ENCODE measurements at places on chromosomes 1 and 21. TPM values are rescaled to one million over a fixed set of nuclear protein-coding genes. Genes with fewer than 3 reads are reported as not detected.

The KRTAP11-1 gene
- total RNA-seq: not detected

- DNase-seq: no peak
- H3K27ac ChIP-seq: no peak overlapping the region
- no peak overlapping the region for H3K4me3 ChIP-seq
Observed at GRCh38 chr21:35517865-35518264, 468.8 kb upstream of the RUNX1 start.

GRCh38 chr1:174818014-174818616 is 181.6 kb upstream of the CACYBP start:
- no peaks in the 10 kb centered on the region for H3K27me3 ChIP-seq
- H3K36me3 ChIP-seq: no peaks in the 10 kb centered on the region
- no peak overlapping the region for H3K27ac ChIP-seq
- H3K4me1 ChIP-seq: peaks cover 4% of the 10 kb centered on the region
- DNase-seq: no peak

The BRDT gene
- total RNA-seq: 3.4 TPM

GRCh38 chr1:42146626-42147320 is 6.4 kb upstream of the GUCA2B start:
- DNase-seq: peak; percentile 97
- H3K36me3 ChIP-seq: no peaks in the 10 kb centered on the region
- no peak overlapping the region for H3K27ac ChIP-seq
- peaks cover 24% of the 10 kb centered on the region for H3K27me3 ChIP-seq
- H3K4me3 ChIP-seq: no peak overlapping the region

- peak; percentile 72 for DNase-seq
- no peak overlapping the region for H3K27ac ChIP-seq
- H3K4me1 ChIP-seq: peaks cover 3% of the 10 kb centered on the region
- peaks cover 30% of the 10 kb centered on the region for H3K27me3 ChIP-seq
- no peak overlapping the region for H3K4me3 ChIP-seq
Observed at GRCh38 chr1:58031416-58031815, 515.1 kb downstream of the OMA1 start.

DNA sequence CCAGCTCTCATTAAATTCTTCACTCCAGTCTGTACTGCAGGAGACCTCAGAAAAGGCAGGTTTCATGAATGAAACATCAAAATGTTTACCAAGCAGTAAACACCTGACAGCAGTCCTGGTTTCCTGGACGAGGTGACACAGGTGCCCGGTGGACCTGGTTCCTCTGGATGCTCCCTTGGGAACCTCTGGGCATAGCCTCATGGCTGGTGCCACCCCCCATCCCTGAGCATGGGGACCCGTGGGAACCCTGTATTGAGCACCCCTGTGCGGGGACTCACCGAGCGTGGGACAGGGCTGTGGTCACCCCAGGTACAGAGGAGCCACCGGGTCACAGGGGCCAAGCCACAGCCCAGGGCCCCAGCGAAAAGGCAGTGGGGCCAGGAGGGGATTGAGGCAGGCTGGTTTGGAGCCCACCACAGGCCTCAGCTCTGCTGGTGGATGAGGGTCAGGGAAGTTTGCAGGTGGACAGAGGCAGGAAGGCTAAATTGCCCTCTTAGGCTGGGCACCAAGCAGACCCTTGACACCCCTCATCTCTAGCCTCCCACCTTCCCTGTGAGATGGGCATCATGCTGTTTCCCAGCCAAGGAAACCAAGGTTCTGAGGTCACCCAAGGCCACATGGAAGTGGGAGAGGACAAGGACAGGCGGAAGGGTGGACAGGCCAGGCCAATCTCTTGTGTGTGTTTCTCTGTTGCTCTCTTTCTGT is 158.4 kb downstream of the PTPRU start:
- H3K27ac ChIP-seq: no peak overlapping the region
- no peak overlapping the region for H3K4me3 ChIP-seq
- DNase-seq: peak; percentile 24
- H3K36me3 ChIP-seq: no peaks in the 10 kb centered on the region

The GPR52 gene
- 1.1 TPM for total RNA-seq

DNA sequence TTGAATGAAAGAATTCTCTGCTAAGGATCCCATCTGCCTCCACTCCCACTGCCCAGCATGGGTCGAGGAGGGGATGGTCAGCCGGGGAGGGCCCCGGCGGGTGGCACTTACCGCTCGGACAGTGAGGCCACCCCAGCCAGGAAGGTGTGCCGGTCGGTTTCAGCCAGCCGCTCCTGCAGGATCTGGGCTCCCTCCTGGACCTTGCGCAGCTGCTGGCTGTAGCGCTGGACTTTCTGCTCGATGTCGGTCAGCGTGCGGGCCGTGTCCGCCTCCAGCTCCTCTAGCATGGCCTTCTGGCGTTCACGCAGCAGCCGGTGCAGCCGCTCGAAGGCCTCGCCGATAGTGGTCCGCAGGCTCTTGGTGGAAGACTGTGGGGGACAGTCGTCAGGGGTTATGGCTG is 22.3 kb downstream of the TRIM62 start:
- no peaks in the 10 kb centered on the region for H3K36me3 ChIP-seq
- no peaks in the 10 kb centered on the region for H3K4me1 ChIP-seq
- no peak overlapping the region for H3K4me3 ChIP-seq
- H3K27ac ChIP-seq: no peak overlapping the region

- no peaks in the 10 kb centered on the region for H3K36me3 ChIP-seq
- DNase-seq: peak; percentile 66
- H3K4me1 ChIP-seq: no peaks in the 10 kb centered on the region
- no peak overlapping the region for H3K4me3 ChIP-seq
Observed at GRCh38 chr1:91427741-91428140, 23.1 kb upstream of the HFM1 start.

- H3K27ac ChIP-seq: no peak overlapping the region
- H3K4me3 ChIP-seq: no peak overlapping the region
- no peak for DNase-seq
- peaks cover 40% of the 10 kb centered on the region for H3K36me3 ChIP-seq
Observed at GRCh38 chr1:116943438-116943837, 33.7 kb downstream of the PTGFRN start.

DNA sequence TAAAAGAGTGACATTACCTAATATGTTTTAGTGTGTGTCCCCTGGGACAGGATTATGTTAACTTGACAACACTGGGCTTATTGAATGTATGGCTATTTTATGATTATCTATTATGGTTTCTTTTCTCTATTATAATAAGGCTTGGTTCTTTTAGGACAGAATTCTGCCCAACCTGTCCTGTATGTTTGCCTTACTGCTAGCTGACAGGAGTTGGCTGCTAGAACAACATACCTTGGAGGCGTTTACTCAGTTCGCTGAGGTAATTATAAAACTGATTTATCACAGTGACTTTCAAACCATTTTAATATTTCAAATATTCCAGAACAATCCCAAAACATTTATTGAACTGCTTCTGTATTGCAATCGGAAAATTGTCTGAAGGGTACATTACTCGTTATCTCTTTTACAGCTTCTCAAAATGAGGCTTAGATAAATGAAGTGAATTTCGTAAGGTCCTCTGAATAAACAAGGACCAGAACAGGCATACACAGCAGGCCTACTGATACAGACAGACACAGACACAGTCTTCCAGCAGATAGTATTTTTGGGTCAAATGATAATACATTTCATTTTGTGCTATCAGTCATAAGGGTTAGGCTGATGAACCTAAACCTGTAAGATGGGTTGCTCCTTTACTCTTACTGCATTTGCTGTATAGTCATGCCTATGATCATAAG is 44.2 kb downstream of the SCYL3 start:
- H3K27me3 ChIP-seq: no peaks in the 10 kb centered on the region
- no peak for DNase-seq
- no peaks in the 10 kb centered on the region for H3K4me1 ChIP-seq
- H3K4me3 ChIP-seq: no peak overlapping the region
- H3K27ac ChIP-seq: no peak overlapping the region

- H3K36me3 ChIP-seq: no peaks in the 10 kb centered on the region
- H3K27ac ChIP-seq: no peak overlapping the region
- no peaks in the 10 kb centered on the region for H3K27me3 ChIP-seq
- H3K4me3 ChIP-seq: no peak overlapping the region
- no peak for DNase-seq
- H3K4me1 ChIP-seq: no peaks in the 10 kb centered on the region
Observed at GRCh38 chr1:166189126-166189525, 22.3 kb upstream of the FAM78B start.

The TFF3 gene
- not detected for total RNA-seq

GRCh38 chr1:46532498-46533178 is 18.8 kb downstream of the KNCN start:
- H3K4me3 ChIP-seq: no peak overlapping the region
- DNase-seq: peak; percentile 89
- H3K27ac ChIP-seq: no peak overlapping the region
- peaks cover 7% of the 10 kb centered on the region for H3K4me1 ChIP-seq

DNA sequence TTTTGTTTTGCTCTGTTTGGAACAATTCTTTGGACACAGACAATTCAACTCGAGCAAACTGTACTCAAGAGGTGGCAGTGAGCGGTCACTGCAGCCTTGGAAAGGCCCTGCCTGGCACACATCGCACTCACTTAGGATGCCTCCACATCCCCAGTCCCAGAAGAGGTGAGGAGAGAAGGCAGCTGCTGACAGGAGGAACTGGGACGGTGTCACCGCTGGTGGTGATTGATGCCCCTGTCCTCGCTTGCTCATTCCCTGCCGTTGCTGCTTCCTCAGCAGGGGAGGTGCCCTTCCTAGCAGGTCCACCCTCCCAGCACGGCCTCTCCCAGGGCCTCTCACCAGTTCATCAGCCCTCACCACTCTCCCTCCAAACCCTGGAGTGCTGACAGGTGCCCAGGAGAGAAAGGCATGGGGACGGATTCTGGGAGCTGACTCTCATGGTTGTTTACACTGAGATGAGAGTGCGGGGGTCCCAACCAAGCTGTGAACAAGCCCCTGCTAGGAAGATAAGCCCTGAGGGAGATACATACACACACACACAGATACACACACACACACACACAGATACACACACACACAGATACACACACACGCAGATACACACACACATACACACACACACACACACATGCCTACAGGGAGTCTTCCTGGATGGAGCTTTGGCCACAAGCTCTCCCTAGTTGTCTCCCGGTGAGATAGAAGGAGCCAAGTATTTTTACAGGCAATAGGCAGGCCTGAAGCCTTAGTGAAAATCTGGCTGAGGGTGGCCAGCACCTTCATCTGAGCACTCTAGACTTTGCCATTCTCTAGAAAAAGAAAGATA is 101.1 kb downstream of the CDC7 start:
- no peaks in the 10 kb centered on the region for H3K36me3 ChIP-seq
- H3K27me3 ChIP-seq: no peaks in the 10 kb centered on the region
- DNase-seq: no peak

DNA sequence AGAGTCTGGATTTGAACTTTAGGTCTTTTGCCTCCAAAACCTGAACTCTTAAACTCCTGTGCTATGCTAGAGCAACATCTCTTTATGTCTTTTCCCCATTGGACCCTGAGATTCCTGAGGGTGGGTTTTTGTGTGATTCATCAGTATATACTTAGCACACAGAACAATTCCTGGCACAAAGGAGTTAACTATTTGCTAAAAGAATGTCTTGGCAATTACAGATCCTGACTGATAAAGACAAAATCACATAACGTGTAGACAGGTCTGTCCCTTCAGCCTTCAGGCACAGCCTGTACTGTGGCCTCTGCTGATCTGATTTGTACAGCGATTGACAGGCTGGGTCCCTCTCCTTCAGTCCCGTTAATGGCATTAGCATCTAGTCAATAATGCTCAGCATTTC is 162.4 kb upstream of the BEND5 start:
- H3K36me3 ChIP-seq: no peaks in the 10 kb centered on the region
- no peak overlapping the region for H3K4me3 ChIP-seq
- no peak overlapping the region for H3K27ac ChIP-seq
- no peaks in the 10 kb centered on the region for H3K4me1 ChIP-seq
- no peak for DNase-seq
- no peaks in the 10 kb centered on the region for H3K27me3 ChIP-seq

The NUAK2 gene
- total RNA-seq: 21.3 TPM

GRCh38 chr1:220677251-220677650 is 12.9 kb upstream of the C1orf115 start:
- no peak overlapping the region for H3K27ac ChIP-seq
- no peaks in the 10 kb centered on the region for H3K27me3 ChIP-seq
- no peak for DNase-seq

GRCh38 chr1:116064616-116065015 is 46.6 kb upstream of the MAB21L3 start:
- DNase-seq: no peak
- no peaks in the 10 kb centered on the region for H3K27me3 ChIP-seq
- H3K36me3 ChIP-seq: peaks cover 73% of the 10 kb centered on the region
- no peak overlapping the region for H3K27ac ChIP-seq
- H3K4me1 ChIP-seq: no peaks in the 10 kb centered on the region

DNA sequence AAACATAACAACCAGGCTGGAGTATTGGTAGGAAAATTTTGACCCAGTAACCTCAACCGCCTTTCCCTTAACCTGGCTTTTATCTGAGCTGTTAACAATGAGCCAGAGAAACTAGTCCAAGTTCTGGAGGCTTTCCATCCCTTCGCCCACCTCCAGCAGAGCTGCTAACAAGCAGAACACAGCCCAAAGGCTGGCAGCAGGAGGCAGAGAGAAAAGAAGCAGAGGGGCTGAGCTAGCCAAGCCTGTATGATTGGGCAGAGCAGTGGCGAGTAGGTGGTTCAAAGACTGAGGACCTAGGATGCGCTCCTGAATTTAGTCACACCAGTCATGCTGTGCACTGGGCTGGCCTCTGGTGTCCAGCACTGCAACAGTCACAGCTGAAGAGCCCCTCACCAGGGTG is 123.0 kb downstream of the TNR start:
- H3K4me1 ChIP-seq: no peaks in the 10 kb centered on the region
- H3K4me3 ChIP-seq: no peak overlapping the region
- no peak for DNase-seq
- H3K36me3 ChIP-seq: no peaks in the 10 kb centered on the region

DNA sequence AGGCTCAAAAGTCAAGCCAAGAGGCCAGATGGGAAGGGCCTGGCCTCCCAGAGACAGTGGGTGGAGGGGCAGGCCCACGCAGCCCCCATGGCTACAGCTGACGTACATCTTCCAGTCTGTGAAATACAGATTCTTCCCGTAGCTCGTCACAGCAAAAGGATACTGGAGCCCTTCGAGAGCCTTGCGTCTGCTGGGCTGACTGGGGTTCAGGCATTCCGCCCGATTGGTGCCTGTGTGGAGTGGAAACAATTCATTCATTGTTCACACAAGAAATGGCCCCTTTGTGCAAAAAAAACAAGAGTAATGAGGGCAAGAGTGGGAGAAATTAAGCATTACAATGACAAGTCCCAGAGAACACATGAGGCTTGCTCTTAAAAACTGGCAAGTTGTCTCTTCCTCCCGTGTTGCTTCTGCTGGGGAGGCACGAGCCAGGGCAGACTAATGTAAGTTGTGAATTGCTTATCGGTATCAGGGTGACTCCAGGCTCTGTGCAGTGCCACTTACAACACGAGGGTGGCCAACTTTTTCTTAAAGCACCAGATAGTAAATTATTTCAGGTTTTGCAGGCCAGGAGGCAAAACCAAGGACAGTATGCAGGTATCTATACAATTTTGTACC is 85.1 kb downstream of the NID1 start:
- H3K27ac ChIP-seq: no peak overlapping the region
- no peaks in the 10 kb centered on the region for H3K4me1 ChIP-seq
- no peak for DNase-seq
- no peak overlapping the region for H3K4me3 ChIP-seq

DNA sequence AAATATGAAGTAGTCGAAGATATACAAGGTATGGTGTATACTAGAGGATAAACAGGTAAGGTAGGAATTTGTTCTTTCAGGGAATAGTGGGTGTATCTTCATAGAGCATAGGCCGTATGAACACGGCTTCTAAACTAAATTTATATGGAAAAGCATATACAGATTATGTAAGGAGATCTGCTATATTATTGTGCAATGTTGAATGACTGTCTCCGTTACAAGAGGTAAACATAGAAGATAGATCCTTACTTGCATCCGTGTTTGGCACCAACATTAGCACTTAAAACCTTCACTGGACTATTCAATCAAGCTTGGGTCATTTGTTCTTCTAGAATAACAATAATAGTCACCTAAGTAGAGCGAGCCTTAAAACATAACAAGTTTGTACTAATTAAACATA is 45.9 kb downstream of the CLEC20A start:
- H3K27me3 ChIP-seq: no peaks in the 10 kb centered on the region
- no peaks in the 10 kb centered on the region for H3K36me3 ChIP-seq
- peaks cover 8% of the 10 kb centered on the region for H3K4me1 ChIP-seq
- H3K27ac ChIP-seq: no peak overlapping the region

Data from endodermal cell (in vitro differentiated cells).